ENCODE measurements at places on chromosomes 16 and 17.

DNA sequence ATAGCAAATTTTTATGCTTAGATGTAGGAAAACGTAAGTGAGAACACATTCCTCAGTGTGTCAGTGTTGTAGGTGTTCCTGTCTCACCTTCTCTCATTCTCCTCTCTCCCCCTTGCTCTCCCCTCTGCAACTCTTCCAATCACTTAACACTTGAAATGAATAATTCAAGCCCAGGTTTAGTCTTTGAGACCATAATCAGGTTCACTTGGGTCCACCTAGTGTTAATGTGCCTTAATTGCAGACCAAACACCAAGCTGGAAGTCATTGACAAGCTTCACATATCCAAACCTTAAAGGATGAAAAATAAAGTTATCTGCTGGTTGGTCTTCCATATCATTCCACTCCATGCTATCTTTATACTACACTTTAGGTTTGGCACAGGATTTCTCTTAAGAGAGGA lies 37.0 kb downstream of the STXBP4 start:
- no peak for DNase-seq

- no peak for DNase-seq
Measured at GRCh38 chr17:9432934-9433421, 142.6 kb downstream of the STX8 start.

GRCh38 chr16:31351942-31352325 lies 3.0 kb upstream of the ITGAX start:
- no peak for DNase-seq

DNA sequence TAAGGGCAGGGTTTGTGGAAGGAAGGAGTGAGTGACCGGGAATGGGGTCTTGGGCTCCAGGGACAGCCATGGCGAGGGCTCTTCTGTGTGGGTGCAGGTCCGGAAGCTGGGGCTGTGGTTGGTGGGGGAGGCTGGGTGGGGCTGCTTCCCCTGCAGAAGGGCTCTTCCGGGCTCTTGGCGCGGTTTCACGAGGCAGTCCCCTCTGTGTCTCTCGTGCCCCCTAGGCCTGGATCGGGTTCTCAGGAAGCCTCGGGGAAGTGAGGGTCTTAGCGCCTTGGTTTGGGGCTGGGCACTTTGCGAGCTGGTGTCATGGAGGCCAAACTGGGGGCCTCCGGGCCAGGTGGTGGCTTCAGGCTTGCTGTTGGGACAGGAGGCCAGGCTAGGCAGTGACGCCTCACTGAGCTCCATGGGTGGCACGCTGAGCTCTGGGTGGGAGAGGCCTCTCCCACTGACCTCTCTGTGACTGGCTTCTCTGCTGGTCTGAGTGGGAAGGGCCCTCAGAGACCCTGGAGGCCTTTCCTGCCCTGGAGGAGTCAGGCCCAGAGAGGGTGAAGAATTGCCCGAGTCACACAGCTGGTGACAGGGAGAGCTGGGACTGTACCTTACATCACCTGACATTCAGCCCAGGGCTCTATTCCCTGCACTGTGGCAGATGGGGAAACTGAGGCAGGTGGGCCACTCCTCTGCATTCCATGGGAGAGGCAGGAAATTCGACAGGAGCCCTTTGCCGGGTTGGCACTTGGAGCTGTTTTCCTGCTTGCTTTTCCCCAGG lies 8.2 kb downstream of the ADCY7 start:
- DNase-seq, result no peak

- DNase-seq, result no peak
Measured at GRCh38 chr17:32493976-32494513, 7.3 kb downstream of the CDK5R1 start.

DNA sequence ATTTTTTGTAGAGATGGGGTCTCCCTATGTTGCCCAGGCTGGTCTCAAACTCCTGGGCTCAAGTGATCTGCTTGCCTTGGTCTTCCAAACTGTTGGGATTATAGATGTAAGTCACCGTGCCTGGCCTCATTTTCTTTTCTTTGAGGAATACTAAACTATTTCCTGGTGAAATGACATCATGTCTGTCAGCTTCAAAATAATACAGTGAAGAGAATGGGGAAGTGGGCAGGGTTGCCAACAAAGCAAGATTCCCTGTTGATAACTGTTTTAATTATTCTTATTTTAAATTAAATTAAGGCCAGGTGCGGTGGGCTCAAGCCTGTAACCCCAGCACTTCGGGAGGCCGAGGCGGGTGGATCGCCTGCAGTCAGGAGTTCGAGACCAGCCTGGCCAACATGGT lies 21.1 kb downstream of the PIPOX start:
- DNase-seq, result no peak

DNA sequence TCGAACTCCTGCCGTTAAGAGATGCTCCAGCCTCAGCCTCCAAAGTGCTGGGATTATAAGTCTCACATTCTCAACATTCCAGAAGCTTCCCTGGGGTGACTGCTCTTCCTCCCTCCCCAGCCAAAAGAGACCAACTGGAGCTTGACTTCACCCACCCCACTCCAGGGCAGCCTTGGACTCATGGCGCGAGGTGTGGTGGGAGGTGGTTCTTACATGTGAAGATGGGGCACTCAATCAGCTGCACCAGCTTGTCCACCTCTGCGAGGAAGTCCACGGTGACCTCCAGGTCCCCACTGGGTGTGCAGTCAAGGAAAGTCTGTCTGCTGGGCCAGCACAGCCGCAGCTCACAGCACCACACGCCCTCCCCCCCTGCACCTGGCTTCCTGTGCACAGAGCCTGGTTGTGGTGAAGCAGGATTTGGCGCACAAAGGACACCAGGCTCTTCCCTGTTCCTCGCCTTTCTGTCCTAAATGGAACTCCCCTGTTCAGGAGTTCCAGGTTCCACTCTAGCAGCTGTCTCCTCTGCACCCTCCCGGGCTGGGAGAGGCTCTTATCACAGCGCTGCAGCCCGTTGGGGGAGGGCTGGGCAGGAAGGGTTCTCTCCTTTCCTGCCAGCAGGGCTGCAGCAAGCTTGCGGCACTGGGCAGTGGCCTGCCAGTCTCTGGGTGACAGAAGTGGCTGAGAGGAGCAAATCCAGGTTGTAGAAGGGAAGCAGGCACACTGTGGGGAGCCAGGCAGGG lies 9.6 kb upstream of the MTSS2 start:
- no peak for DNase-seq

GRCh38 chr17:81230043-81230820 lies 7.5 kb upstream of the CEP131 start:
- DNase-seq, result no peak

DNA sequence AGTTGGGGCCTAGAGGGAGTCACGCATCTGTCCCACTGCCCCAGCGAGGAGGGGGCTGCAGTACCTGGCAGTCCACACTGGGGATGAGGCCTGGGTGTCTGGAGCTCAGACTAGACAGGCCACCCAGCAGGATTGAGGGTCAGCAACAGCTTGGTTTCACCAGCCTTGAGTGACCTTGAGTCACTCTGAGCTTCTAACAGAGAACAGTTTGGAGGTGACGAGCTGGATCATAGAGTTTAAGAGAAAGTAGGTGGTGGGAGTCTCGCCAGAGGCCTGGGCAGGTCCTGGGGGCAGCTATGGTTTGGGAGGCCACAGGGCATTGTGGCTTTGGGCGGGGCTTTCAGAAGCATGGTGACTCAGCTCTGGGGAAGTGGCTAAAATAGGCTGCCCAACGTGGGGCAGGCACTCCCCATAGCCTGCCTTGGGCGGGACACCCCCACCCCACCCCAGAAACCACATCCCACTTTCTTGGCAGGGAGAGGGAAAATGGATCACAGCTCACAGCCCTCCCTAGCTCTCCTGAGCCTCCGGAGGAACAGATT lies 20.5 kb downstream of the CDC42EP4 start:
- no peak for DNase-seq

DNA sequence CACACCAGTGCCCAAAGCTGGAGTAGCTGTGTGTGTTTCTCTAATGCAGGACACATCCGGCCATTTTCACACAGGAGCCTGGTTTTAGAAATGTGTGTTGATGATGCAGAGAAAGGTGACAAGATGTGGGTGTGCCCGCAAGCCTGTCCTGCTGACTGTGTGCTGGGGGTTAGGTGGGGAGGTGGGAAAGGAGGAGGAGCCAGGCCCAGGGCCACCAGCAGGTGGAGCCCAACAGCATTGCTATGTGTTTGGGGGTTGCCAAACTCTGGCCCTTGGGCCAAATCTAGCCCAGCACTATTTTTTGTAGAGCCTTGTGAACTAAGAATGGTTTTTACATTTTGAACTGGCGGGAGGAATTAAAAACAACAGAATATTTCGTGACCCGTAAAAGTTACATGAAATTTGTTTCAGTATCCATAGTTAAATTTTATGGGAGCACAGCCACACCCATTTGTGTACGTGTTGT lies 61.7 kb upstream of the LGALS9 start:
- peak; percentile 32 for DNase-seq

- DNase-seq, result no peak
Measured at GRCh38 chr17:62703261-62703775, 75.8 kb downstream of the MRC2 start.

DNA sequence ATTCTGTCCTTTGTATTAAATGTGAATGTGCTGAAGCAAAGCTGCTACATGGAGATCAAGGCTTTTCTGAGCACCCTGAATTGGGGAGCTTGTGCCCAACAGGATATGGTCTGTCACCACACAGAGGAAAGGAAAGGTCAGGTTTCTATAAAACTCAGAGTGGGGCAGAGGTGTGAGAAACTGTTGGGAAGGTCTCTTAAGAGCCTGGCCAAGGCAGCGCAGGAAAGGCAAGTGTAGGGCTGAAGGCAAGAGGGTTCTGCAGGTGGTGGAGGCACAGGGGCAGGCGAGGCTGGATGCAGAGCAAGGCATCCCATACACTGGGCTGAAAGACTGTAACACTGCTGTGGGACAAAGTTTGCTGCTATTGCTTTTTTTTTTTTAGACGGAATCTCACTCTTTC lies 8.1 kb downstream of the COX6A2 start:
- no peak for DNase-seq

- DNase-seq, result no peak
Measured at GRCh38 chr17:74272731-74273201, 1.3 kb upstream of the DNAI2 start.

- DNase-seq, result no peak
Measured at GRCh38 chr16:35411156-35411555, 1951.7 kb downstream of the TP53TG3F start.

GRCh38 chr16:68242926-68243858 lies 2.0 kb upstream of the PLA2G15 start:
- no peak for DNase-seq

DNA sequence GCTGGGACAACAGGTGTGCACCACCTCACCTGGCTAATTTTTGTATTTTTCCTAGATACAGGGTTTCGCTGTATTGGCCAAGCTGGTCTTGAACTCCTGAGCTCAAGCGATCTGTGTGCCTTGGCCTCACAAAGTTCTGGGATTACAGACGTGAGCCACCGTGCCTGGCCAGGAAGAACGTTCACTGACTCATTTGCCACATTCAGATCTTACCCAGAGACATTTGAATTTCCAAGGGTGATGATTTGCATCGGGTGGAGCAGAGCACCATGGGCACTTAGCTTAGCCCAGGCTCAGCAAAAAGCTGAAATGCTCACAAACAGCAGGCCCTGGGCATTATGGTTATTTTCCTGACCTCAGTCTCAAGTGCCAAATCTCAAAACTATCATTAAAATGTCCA lies 14.5 kb upstream of the ADORA2B start:
- no peak for DNase-seq

DNA sequence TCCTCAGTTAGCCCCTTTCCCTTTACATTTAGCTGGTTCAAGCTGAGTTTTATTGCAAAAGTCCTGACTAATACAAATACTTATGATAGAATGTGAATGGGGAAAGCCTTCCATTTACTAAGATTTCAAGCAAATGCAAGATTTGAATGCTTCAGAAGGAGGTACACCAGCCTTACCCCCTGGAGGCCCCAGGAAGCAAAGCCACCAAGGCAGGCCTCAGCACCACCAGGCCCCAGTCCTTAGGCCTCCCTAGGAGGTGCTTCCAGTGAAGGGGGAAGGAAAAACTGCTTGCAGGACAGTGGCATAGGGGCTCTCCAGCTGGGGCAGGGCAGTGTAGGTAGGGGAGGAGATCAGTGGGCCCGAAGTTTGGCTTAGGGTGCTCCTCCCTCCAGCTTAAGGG lies 7.3 kb upstream of the PRPSAP2 start:
- no peak for DNase-seq

- no peak for DNase-seq
Measured at GRCh38 chr17:8806253-8806925, 7.2 kb upstream of the MFSD6L start.

GRCh38 chr17:66950325-66950724 lies 14.2 kb upstream of the CACNG4 start:
- DNase-seq, result no peak

DNA sequence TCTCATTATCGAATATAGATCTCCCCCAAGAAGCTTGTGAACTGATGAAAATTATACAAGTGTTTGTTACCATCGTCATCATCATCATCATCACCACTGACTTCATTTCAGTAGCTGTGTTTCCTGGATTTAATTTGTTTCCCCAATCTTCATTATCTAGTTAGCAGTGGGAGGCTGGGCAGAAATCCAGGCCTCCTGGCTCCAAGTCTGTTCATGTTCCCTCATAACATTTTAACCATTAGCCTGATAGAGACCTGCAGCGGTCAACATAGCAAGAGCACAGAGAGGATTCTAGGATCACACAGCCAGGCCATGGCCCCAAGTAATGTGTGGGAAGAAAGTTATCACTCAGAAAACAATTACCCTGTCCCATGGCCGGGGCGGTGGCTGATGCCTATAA lies 526.2 kb upstream of the CDH11 start:
- DNase-seq, result no peak

DNA sequence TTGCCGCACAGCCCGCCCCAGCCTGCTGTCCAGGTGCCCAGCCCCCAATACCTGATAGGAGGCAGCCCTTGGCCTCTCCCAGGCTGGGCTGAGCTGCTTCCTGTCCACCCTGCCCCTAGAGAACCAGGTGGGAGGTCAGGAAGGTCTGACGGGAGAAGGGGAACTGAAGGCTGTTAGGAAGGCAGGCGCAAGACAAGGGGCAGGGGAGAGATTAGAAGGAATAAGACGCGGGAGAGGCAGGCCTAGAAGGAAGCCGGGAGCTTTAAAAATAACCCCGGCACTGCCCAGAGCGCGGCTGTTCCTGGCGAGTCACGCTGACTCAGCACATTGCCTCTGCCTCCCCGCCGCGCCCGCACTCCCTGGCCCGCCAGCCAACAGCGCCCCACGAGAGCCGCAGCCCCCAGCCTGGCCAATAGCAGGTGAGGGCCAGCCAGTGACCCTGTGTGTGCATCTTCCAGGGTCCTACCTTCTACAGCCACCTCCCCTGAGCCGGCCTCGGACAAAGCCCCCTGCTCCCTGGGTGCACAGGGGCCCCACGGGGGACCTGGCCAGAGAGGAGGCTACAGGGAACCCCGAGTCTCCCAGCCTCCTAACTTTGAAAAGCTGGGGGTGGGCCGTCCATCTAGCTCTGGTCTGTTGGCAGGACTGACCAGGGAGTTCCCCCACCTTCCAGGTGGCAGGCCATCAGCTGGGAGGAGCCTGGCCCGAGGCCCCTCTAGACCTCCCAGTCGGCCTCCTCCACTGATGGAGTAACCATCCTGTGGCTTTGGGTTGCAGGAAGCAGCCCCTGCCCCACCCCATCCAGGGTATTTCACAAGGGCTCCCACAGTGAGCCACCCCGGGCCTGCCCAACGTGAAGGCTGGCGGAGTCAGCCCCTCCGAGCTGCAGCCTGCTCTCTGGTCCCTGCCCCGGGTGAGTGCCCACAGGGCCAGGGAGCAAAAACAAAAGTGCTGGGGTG lies 4.0 kb downstream of the MAFG start:
- no peak for DNase-seq

All from stimulated activated CD8-positive, alpha-beta memory T cell treated with anti-CD3 and anti-CD28 coated beads, Interleukin-7, amount 100 ng/mL, for 24 hours (primary cell).